ENCODE measurements at places on chromosomes 4 and X.

GRCh38 chrX:74779175-74779574 lies 146.1 kb downstream of the NEXMIF start:
- peak; percentile 2 for DNase-seq

DNA sequence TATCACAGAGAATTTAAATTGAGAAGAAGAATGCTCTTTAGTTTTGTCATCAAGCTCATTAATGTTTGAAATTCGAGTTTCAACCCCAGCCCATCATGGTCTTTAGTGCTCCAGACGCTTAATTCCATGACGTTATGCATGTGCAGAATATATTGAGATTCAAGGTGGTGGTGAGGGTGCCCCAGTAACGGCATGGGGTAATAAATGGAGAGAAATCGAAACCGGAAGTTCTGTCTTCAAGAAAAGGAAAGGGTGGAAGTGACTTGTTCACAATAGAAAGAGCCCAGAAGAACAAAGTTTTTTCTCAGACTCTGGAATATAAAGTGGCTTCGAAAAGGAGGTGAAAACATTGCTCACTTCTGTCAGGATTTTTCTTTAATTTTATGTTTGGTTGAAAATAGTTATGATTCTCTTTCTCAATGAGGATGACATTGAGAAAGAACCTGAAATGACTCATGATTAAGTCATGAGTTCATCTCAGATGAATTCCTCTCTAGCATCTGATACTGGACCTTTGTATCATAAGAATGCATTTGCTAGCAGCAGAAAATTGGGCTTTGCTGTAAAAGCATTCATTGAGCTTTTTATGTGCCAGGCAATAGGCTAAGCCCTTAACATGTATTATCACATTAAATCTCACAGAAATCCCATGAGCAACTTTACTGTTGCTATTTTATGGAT lies 779 bp upstream of the DDX60L start:
- DNase-seq: peak; percentile 87

DNA sequence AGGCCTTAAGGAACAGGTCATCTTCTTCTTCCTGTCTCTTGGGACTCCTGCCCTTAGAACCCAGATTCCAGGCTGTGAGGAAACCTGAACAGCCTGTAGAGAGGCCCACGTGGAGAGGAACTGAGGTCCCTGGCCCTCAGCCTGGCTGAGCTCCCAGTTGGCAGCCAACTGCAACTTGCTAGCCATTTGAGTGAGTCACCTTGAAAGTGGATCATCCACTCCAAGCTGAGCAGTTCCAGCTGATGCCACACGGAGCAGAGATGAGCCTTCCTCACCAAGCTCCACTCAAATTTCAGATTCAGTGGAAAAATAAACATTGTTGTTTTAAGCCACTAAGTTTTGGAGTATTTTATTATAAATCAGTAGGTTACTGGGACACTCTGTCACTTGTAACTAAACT lies 392.5 kb downstream of the BCOR start:
- peak; percentile 74 for DNase-seq

DNA sequence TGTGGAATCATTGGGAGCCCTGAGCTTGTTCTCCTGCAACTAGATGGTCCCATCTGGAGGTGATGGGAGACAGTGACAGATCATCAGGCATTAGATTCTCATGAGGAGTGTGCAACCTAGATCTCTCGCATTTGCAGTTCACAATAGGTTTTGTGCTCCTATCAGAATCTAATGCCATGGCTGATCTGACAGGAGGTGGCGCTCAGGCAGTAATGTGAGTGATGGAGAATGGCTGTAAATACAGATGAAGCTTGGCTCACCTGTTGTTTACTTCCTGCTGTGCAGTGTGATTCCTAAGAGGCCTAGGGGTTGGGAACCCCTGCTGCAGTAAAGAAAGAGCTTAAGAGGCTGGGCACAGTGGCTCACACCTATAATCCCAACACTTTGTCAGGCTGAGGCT lies 42.2 kb upstream of the PUDP start:
- no peak for DNase-seq

GRCh38 chr4:38752941-38753806 lies 29.6 kb downstream of the TLR10 start:
- DNase-seq: peak; percentile 97

- no peak for DNase-seq
These were observed 77.2 kb upstream of the BCOR start for GRCh38 chrX:40174854-40175510.

Measured in HT1080 (cell line).